ENCODE measurements at places on chromosomes 2 and 18. TPM values are rescaled to one million over a fixed set of nuclear protein-coding genes. Genes with fewer than 3 reads are reported as not detected.

The STARD6 gene
- not detected for total RNA-seq

The PDE1A gene
- 1.1 TPM for total RNA-seq

The CD226 gene
- total RNA-seq = 1.2 TPM

The MAIP1 gene
- 26.6 TPM for total RNA-seq

The SKA1 gene
- total RNA-seq = 1.0 TPM

The CCBE1 gene
- 2.2 TPM for total RNA-seq

The REEP1 gene
- total RNA-seq = 6.1 TPM

The IMMT gene
- total RNA-seq = 106 TPM

The SPHKAP gene
- total RNA-seq = 0.22 TPM

The WNT6 gene
- 5.7 TPM for total RNA-seq

The TUBA3D gene
- total RNA-seq = not detected

The CEBPZOS gene
- 34.2 TPM for total RNA-seq

The SLC5A7 gene
- not detected for total RNA-seq

The NEB gene
- 0.82 TPM for total RNA-seq

The POTEC gene
- total RNA-seq = not detected

The KLF11 gene
- 5.9 TPM for total RNA-seq

The MROH2A gene
- not detected for total RNA-seq

The GCG gene
- 4.1 TPM for total RNA-seq

The ARHGAP25 gene
- total RNA-seq = 3.1 TPM

The KCNG2 gene
- total RNA-seq = not detected

The SNORC gene
- 13.3 TPM for total RNA-seq

The SPP2 gene
- not detected for total RNA-seq

The SH3RF3 gene
- 3.7 TPM for total RNA-seq

The MYO3B gene
- 0.06 TPM for total RNA-seq

The CRYGD gene
- total RNA-seq = not detected

The DPP10 gene
- 12.2 TPM for total RNA-seq

The CCL20 gene
- 10.2 TPM for total RNA-seq

The HOXD13 gene
- 1.5 TPM for total RNA-seq

The DLGAP1 gene
- 0.46 TPM for total RNA-seq

The DCDC2C gene
- not detected for total RNA-seq

The ADRA2B gene
- 0.36 TPM for total RNA-seq

The GULP1 gene
- 15.1 TPM for total RNA-seq

The SLC1A4 gene
- total RNA-seq = 14.7 TPM

The COPS9 gene
- total RNA-seq = 83.9 TPM

The UPP2 gene
- not detected for total RNA-seq

The UGT1A7 gene
- 19.5 TPM for total RNA-seq

The MYL1 gene
- 0.36 TPM for total RNA-seq

The LBX2 gene
- 1.5 TPM for total RNA-seq

The CD8B2 gene
- 0.26 TPM for total RNA-seq

The ZNF513 gene
- total RNA-seq = 22.6 TPM

The FOXI3 gene
- total RNA-seq = not detected

The TRIM54 gene
- 0.43 TPM for total RNA-seq

The CCDC178 gene
- not detected for total RNA-seq
